ENCODE measurements at places on chromosomes 12 and 14. TPM values are rescaled to one million over a fixed set of nuclear protein-coding genes. Genes with fewer than 3 reads are reported as not detected.
A peak's percentile ranks its signal among the peaks of the same experiment; 100 is the strongest.

The CYP46A1 gene
- 1.5 TPM for total RNA-seq

The MYH6 gene
- total RNA-seq = not detected

The PCED1B gene
- 2.9 TPM for total RNA-seq

The ZFHX2 gene
- total RNA-seq = 3.9 TPM

The AQP2 gene
- not detected for total RNA-seq

The PTHLH gene
- total RNA-seq = 6.9 TPM

The SSTR1 gene
- total RNA-seq = 1.8 TPM

DNA sequence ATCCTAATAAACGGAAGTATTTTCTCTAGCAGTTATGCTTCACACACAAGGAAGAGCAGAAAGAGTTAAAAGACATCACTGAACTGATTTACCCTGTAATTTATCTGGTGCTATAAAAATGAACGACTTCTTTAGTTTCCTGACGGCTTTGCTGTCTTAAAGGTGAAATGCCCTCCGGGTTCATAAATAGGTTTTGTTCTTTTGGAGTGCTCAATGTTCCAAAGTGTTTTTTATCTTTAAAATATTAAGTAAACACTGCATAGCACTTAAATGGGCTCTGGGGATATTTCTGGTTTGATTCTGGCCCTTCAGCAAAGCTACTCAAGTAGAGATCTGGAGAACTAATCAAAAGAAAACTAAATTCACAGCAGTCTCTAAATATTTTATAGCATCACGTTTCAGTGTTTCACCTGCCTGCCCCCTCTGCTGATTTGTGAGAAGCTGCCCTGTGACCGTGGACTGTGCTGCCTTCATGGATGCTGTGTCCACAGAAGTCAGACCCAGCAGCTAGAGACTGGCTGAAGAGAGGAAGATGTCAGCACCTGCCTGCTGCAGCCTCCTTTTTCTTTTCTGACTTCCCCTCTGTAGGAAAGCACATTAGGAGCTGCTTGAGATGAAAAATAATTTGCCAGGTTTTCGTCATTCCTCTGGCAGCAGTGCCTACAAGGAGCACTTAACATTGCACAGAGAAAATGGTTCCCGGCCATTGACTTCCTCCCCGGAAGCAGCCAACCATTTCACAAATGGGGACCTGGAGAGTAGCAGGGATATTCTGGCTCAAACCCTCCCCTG, 205.1 kb upstream of the FSCB start:
- no peak for DNase-seq

GRCh38 chr12:50887191-50887590, 44.5 kb downstream of the TMPRSS12 start:
- DNase-seq = no peak

- DNase-seq = no peak
Observed at GRCh38 chr12:122545855-122546254, 18.8 kb downstream of the KNTC1 start.

DNA sequence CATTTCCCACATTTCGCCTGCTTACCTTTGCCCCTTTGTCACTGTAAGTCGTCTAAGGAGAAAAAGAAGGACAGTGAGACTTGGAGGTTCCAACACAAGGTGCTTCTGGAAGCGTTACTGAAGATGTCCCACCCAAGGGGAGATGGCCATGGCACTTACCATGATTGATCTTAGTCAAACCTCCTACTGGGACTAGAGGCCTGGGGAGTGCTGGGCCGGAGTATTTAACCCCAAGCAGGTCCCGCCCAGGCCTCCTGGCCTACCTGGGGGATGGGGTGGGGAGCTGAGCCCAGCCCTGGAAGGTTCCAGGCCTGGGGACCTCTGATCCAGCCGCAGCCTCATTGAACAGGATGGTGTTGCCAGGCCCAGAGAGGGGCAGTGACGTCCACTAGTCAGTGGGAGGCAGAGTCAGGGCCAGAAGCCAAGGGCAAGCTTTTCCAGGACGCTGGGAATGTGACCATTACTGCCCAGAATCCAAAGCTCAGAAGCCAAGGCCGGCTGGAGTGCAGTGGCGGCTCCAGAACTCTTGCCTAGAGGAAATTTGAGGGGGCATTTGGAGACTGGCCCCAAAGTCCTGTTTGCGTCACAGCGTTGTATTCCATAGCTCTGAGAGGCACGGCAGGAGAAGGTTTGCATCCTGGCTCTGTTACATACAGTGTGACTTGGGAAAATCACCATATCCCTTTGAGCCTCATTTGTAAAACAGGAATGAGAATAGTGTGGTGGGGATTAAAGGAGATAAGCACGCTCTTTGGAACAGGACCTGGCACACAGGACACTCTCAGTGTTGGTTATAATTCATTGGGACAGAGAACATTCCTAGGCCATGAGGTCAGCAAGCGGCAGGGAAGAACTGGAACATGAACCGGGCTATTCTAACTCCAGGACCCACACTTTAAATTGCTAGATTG, at the start of gene HPD:
HPD (minus strand) TSS at position 198 of the 911 bp plus-strand sequence; CDS start at position 162, 36 bp downstream.
- DNase-seq = peak; percentile 77

DNA sequence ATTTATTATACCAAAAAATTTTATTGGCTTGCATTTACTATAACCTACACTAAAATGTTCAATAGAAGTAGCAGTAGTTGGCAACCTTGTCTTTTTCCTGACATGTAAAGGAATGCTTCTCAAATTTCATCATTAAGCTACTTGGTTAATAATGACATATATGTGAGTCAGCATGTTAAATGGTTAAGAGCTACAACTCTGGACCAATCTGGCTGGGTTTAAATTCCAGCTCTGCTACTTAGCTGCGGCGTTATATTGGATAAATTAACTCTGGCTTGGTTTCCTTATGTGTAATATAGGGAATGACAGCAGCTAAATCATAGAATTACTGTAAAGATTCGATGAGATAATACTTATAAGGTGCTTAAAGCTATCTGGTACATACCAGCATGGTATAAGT, 53.7 kb upstream of the OTOGL start:
- no peak for DNase-seq

GRCh38 chr12:6644903-6645302, 2.3 kb downstream of the ACRBP start:
- peak; percentile 28 for DNase-seq

- no peak for DNase-seq
Observed at GRCh38 chr14:87434680-87435079, 558.3 kb downstream of the GALC start.

DNA sequence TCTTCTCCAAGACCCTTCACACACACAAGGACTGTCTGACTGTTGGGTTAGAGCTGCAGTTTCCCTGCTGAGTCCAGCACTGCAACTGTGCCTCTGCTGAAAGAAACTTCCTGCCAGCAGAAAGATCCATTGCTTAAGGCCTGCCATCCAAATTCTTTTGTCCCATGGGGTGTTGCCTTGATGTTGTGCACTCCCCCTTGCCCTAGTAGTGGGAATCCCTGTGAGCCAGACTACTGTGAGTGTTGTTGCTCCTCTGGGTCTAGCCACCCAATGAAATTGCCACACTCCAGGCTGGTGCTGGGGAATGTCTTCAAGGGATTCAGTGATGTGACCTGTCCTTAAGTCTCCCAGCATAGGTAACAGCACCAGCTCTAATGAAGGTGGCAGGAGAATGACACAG, 166.6 kb upstream of the PDE3A start:
- no peak for DNase-seq

DNA sequence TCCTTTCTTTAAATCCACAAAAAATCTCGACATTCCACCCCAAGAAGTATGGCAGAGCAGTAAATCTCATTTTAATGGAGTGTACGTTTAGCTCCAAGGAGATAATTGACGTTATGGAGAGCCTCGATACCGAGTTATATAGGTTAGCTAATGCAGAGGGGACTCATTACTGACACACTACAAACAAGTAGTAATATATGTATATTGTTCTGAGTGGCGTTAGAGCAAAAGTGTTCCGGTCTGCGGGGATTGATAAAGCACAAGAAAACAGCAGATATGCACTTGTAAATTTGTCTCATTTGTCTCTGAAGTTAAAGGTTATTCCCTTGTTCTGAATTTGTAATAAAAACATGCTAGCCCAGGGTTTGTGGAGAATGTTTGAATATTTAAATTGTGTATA, 84.1 kb downstream of the BCL11B start:
- DNase-seq = no peak

- DNase-seq = no peak
Observed at GRCh38 chr12:83318386-83319098, 631.8 kb downstream of the TMTC2 start.
